Activated CD4-positive, alpha-beta memory T cell treated with anti-CD3 and anti-CD28 coated beads for 36 hours (primary cell): ENCODE measurements at places on chromosomes 7 and 10. TPM values are rescaled to one million over a fixed set of nuclear protein-coding genes. Genes with fewer than 3 reads are reported as not detected.
A peak's percentile ranks its signal among the peaks of the same experiment; 100 is the strongest.

DNA sequence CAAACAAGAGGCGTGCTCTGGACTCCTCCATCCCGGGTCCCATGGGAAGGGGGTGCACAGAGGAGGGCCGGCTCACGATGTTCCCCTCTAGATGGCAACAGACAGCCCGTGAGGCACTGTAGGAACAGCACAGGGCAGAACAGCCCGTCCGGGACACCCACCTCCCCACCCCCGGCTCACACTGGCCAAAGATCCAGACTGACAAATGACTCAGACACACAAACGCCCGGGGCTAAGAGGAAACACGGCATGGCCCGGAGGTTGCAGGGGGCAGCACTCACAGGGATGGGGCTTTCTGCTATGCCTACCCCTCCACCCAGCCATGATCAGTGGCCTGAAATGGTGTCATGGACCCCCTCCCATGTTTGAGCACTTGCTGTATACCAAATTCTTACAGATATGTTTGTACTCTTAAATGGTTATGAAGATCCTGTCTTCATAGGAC is 4.9 kb upstream of the ELN start:
- H3K36me3 ChIP-seq, result no peaks in the 10 kb centered on the region
- H3K27ac ChIP-seq, result no peak overlapping the region
- no peak overlapping the region for H3K4me3 ChIP-seq
- peaks cover 32% of the 10 kb centered on the region for H3K27me3 ChIP-seq
- peaks cover 3% of the 10 kb centered on the region for H3K4me1 ChIP-seq

GRCh38 chr7:2393706-2394105 is 9.7 kb upstream of the CHST12 start:
- no peaks in the 10 kb centered on the region for H3K27me3 ChIP-seq
- peaks cover 1% of the 10 kb centered on the region for H3K4me1 ChIP-seq
- H3K4me3 ChIP-seq, result no peak overlapping the region
- no peaks in the 10 kb centered on the region for H3K36me3 ChIP-seq
- H3K27ac ChIP-seq, result no peak overlapping the region

DNA sequence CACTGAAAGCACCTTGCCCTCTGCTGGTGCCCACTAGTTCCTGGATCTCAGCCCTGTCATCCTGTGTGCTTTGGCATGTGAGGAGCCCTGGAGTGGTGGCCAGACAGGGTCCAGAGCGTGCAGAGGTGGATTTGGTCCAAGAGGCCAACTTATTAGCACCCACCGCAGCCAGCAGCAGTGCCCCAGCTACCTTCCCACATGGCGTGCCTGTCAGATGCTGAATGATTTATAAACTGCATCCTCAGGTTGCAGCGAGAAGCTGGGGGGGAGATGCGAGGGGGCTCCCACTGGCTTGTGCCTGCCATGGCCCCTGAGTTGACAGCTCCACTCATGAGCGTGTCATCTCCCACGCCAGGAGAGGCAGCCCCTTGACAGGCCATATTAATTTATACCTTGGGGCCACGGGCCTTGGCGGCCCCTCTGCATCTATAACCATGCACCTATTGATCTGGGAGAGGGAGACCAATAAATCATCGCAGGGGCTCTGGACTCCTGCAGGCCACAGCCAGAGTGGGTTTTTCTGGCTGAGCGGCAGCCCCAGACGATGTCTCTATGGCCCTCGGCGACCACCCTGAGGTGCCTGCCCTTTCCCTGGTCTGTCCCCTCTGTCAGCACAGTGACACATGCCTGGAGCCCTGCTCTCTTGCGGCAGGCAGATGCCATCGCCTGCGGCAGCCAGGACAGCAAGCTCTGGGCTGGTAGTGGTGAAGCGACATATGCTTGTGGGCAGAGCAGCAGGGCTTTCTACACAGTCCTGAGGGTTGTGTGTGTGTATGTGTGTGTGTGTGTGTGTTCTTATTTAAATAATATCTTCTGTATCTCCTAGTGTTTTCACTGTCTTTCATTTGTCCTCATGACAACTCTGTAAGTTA is 120.8 kb downstream of the CDH23 start:
- H3K27ac ChIP-seq, result no peak overlapping the region
- no peaks in the 10 kb centered on the region for H3K36me3 ChIP-seq
- H3K4me3 ChIP-seq, result no peak overlapping the region
- H3K4me1 ChIP-seq, result no peaks in the 10 kb centered on the region
- no peak for DNase-seq

- H3K36me3 ChIP-seq, result no peaks in the 10 kb centered on the region
- H3K27me3 ChIP-seq, result no peaks in the 10 kb centered on the region
- no peak overlapping the region for H3K27ac ChIP-seq
- H3K4me1 ChIP-seq, result no peaks in the 10 kb centered on the region
These were observed 384.4 kb upstream of the AUTS2 start for GRCh38 chr7:69213878-69214277.

GRCh38 chr10:110793886-110794285 is 77.8 kb upstream of the PDCD4 start:
- H3K27ac ChIP-seq, result no peak overlapping the region
- H3K4me1 ChIP-seq, result peaks cover 9% of the 10 kb centered on the region
- no peaks in the 10 kb centered on the region for H3K27me3 ChIP-seq
- DNase-seq, result no peak
- H3K4me3 ChIP-seq, result no peak overlapping the region

DNA sequence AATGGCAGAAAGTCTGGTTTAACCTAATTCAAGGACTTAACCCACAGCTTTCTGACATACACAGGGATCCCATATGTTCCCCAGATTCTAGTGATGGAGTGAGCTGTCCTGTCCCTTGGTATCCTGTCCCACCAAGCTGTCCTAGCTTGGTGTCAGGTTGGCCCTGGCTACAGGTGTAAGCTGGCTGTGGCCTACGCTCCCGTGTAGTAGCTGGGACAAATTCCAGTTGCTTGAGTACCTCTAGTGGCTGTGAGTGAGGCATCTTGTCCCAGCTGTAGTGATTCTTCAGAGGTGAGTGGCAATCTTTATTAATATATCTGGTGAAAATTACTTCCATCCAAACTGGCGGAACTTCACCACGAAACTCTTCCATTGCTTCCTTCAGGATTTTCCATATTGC is 105.2 kb upstream of the FAM171A1 start:
- no peaks in the 10 kb centered on the region for H3K36me3 ChIP-seq
- H3K4me3 ChIP-seq, result no peak overlapping the region
- peaks cover 31% of the 10 kb centered on the region for H3K27me3 ChIP-seq
- H3K27ac ChIP-seq, result no peak overlapping the region
- DNase-seq, result no peak
- no peaks in the 10 kb centered on the region for H3K4me1 ChIP-seq

GRCh38 chr10:35909121-35909720 is 267.1 kb upstream of the FZD8 start:
- H3K4me3 ChIP-seq, result no peak overlapping the region
- H3K4me1 ChIP-seq, result no peaks in the 10 kb centered on the region
- DNase-seq, result no peak
- peaks cover 2% of the 10 kb centered on the region for H3K27me3 ChIP-seq
- no peaks in the 10 kb centered on the region for H3K36me3 ChIP-seq

GRCh38 chr7:16564909-16565426 is 38.3 kb downstream of the LRRC72 start:
- peaks cover 20% of the 10 kb centered on the region for H3K4me1 ChIP-seq
- DNase-seq, result no peak
- no peak overlapping the region for H3K4me3 ChIP-seq
- no peaks in the 10 kb centered on the region for H3K27me3 ChIP-seq
- no peaks in the 10 kb centered on the region for H3K36me3 ChIP-seq

DNA sequence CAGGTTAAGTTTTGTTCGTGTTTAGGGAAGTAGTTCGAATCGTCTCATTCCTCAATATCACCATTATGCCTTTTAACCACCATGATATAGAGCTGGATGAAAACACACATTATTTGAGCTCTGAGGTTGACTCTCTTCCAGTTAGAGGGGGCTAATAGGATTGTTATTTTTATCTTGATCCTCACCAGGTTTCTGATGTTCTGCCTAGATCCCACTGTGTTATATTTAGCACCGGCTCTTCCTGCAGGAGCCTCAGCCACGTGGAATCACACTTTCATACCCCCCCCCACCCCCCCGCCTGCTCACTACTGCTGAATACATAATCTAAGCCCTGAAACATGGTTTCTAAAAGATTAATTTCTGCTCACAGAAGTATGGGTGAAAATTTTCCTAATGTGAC is 88.3 kb downstream of the NRCAM start:
- H3K27me3 ChIP-seq, result peaks cover 3% of the 10 kb centered on the region
- no peak overlapping the region for H3K4me3 ChIP-seq
- H3K4me1 ChIP-seq, result no peaks in the 10 kb centered on the region
- no peak overlapping the region for H3K27ac ChIP-seq
- no peak for DNase-seq

GRCh38 chr7:2006231-2006771 is 226.4 kb downstream of the MAD1L1 start:
- no peaks in the 10 kb centered on the region for H3K36me3 ChIP-seq
- H3K27ac ChIP-seq, result no peak overlapping the region
- no peak overlapping the region for H3K4me3 ChIP-seq
- no peaks in the 10 kb centered on the region for H3K4me1 ChIP-seq
- no peak for DNase-seq

DNA sequence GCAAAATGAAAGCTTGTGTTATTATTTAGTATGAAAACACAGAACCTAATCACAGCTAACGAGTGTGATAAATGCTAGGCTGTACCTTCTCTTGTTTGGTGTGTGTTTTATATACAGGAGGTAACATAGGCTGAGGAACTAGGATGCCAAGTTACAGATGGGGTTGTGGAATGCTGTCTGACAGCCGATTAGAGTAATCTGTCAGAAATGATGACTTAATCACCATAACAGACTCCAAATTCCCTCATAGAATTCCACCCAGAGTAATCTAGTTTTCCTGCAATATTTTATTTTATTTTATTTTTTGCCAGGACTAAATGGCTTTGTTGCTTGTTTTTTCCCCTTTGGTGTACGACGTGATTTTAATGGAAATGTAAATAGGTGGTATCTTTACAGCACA is 221.2 kb downstream of the CELF2 start:
- H3K27me3 ChIP-seq, result no peaks in the 10 kb centered on the region
- peaks cover 97% of the 10 kb centered on the region for H3K4me1 ChIP-seq
- peak overlapping the region; percentile 43 for H3K27ac ChIP-seq
- H3K4me3 ChIP-seq, result no peak overlapping the region
- peaks cover 37% of the 10 kb centered on the region for H3K36me3 ChIP-seq

- no peak overlapping the region for H3K4me3 ChIP-seq
- H3K4me1 ChIP-seq, result no peaks in the 10 kb centered on the region
- DNase-seq, result no peak
These were observed 34.5 kb downstream of the PAXIP1 start for GRCh38 chr7:154968336-154969001.

- peaks cover 2% of the 10 kb centered on the region for H3K27me3 ChIP-seq
- H3K27ac ChIP-seq, result no peak overlapping the region
- no peak for DNase-seq
- no peak overlapping the region for H3K4me3 ChIP-seq
These were observed 533.1 kb downstream of the KCNMA1 start for GRCh38 chr10:77104459-77104980.

GRCh38 chr7:68245688-68246087 is 1249.1 kb downstream of the TYW1 start:
- H3K4me1 ChIP-seq, result no peaks in the 10 kb centered on the region
- no peaks in the 10 kb centered on the region for H3K36me3 ChIP-seq
- no peak overlapping the region for H3K4me3 ChIP-seq
- H3K27ac ChIP-seq, result no peak overlapping the region
- no peaks in the 10 kb centered on the region for H3K27me3 ChIP-seq

- H3K4me3 ChIP-seq, result no peak overlapping the region
- no peaks in the 10 kb centered on the region for H3K4me1 ChIP-seq
- H3K27me3 ChIP-seq, result peaks cover 14% of the 10 kb centered on the region
- no peak for DNase-seq
These were observed 7.8 kb downstream of the HTRA1 start for GRCh38 chr10:122468926-122469781.

GRCh38 chr10:69060127-69060798 is 27.6 kb upstream of the SRGN start:
- H3K36me3 ChIP-seq, result no peaks in the 10 kb centered on the region
- H3K27me3 ChIP-seq, result no peaks in the 10 kb centered on the region
- H3K4me1 ChIP-seq, result peaks cover 64% of the 10 kb centered on the region
- H3K27ac ChIP-seq, result no peak overlapping the region

- H3K36me3 ChIP-seq, result no peaks in the 10 kb centered on the region
- H3K27ac ChIP-seq, result no peak overlapping the region
- DNase-seq, result no peak
- H3K4me3 ChIP-seq, result no peak overlapping the region
These were observed 2.7 kb upstream of the EN2 start for GRCh38 chr7:155455132-155455693.

- H3K4me1 ChIP-seq, result no peaks in the 10 kb centered on the region
- no peak for DNase-seq
- peaks cover 1% of the 10 kb centered on the region for H3K27me3 ChIP-seq
- no peaks in the 10 kb centered on the region for H3K36me3 ChIP-seq
- no peak overlapping the region for H3K27ac ChIP-seq
- no peak overlapping the region for H3K4me3 ChIP-seq
These were observed 109.8 kb upstream of the AGR3 start for GRCh38 chr7:16991551-16991950.

DNA sequence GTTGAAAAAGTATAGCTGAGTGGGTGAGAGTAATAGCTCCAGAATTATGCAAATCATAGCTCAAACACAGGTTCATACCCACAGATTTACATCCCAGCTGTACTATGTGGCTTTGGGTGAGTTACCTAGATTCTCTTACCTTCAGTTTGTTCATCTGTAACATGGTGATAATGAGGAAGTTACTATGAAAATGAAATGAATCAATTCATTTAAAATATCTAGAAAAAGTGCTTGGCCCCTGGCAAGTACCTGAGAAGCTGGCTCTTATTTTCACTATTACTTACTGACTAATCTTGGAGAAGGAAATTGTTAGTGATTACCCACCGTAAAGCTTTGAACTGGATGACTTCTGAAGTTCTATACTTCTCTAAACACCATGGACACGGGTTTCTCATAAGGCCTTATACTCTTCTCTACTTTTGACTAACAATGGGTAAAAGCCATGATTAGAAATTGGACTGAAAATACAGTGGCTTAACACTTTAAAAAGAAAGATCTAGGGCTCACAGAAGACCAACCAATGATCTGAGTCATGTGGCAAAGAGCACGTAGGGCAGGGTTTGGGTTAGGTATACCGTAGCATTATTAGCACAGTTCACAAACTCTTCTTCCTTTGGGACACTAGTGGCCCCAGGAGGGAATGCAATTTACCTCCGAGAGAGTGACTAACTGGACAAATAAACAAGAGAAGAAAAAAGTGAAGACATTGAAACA is 149.2 kb downstream of the PLPP4 start:
- no peak overlapping the region for H3K27ac ChIP-seq
- peaks cover 2% of the 10 kb centered on the region for H3K4me1 ChIP-seq
- peaks cover 1% of the 10 kb centered on the region for H3K27me3 ChIP-seq

GRCh38 chr7:27168265-27168947 is 3.1 kb upstream of the HOXA9 start:
- DNase-seq, result no peak
- H3K4me1 ChIP-seq, result peaks cover 34% of the 10 kb centered on the region
- H3K4me3 ChIP-seq, result peak overlapping the region; percentile 20
- peak overlapping the region; percentile 51 for H3K27ac ChIP-seq

GRCh38 chr10:97456034-97456685 is 10.2 kb downstream of the ZDHHC16 start:
- H3K4me3 ChIP-seq, result no peak overlapping the region
- H3K27me3 ChIP-seq, result no peaks in the 10 kb centered on the region
- peak overlapping the region; percentile 91 for H3K27ac ChIP-seq
- DNase-seq, result no peak

GRCh38 chr10:95569368-95569767 is 8.2 kb upstream of the SORBS1 start:
- DNase-seq, result no peak
- H3K36me3 ChIP-seq, result no peaks in the 10 kb centered on the region
- H3K27ac ChIP-seq, result no peak overlapping the region

The FEZF1 gene
- not detected for total RNA-seq

The PLEKHA8 gene
- total RNA-seq, result 9.4 TPM

The DLX5 gene
- total RNA-seq, result not detected

The FAM24B gene
- total RNA-seq, result 8.1 TPM

The NRAP gene
- not detected for total RNA-seq

The PRR15 gene
- total RNA-seq, result not detected

The GRM8 gene
- not detected for total RNA-seq
